Thyroid gland (tissue), 4 donors: ENCODE measurements at places on chromosomes 5 and 9. TPM values are rescaled to one million over a fixed set of nuclear protein-coding genes. Genes with fewer than 3 reads are reported as not detected.

GRCh38 chr9:17802249-17802857, 223.5 kb downstream of the SH3GL2 start:
- no peaks in the 10 kb centered on the region for H3K27me3 ChIP-seq
- no peaks in the 10 kb centered on the region for H3K4me1 ChIP-seq
- no peaks in the 10 kb centered on the region for H3K36me3 ChIP-seq
- no peak overlapping the region for H3K27ac ChIP-seq
- no peak overlapping the region for H3K4me3 ChIP-seq

DNA sequence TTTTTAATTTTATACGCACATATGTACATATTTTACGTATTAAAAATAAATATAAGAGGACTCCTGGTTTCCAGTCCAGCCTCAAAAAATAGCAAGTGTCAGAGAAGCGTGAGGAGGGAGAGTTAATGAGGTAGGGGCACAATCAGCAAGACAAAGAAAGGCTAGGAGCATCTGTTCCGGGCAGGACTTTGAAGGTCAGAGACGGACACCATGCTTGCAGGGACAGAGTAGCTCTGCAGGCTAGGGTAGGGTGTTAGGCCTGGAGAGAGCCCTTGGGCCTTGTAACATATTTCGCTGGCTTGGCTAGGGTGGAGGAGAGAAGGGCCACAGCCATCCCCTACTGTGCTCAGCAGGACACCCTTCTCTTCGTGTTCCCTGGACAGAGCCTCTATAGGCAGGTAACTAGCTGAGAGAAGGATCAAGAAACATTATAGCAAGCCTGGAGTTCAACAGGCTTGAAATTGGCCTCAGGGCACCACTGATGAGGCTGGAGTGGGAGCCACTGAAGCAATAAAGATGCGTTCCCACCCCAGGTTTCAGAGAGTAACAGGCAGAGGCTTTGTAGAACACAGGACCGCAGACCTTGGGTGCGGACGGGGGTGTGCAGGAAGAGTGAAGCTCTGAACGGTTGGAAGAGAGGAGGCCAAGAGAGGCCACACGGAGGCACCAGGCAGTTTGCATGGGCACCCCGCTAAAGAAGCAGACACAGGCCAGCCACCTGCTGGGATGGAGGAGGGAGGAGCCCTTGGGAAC, 9.7 kb upstream of the IPPK start:
- H3K4me1 ChIP-seq, result no peaks in the 10 kb centered on the region
- no peak overlapping the region for H3K27ac ChIP-seq
- no peak for DNase-seq
- no peak overlapping the region for H3K4me3 ChIP-seq
- H3K36me3 ChIP-seq, result no peaks in the 10 kb centered on the region

DNA sequence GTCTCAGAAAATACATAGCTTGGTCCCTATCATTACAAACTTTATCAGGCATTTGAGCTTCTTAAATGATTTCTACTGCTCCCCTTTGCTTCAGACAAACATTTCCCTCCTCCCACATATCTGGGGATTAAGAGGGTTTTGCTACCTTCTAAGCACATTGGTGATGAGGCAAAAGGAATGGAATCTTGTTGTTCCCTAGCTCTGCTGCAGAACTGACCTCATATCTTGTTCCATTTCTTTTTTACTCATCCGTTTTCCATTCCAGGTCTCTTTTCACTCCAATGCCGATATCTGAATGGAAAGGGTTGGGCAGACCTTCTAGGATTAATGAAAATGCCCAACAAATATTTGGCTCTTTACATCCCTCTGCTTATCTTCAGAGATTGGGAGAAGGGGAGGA, 444.6 kb downstream of the ZNF608 start:
- H3K36me3 ChIP-seq, result no peaks in the 10 kb centered on the region
- DNase-seq, result no peak
- H3K27ac ChIP-seq, result no peak overlapping the region
- H3K4me1 ChIP-seq, result no peaks in the 10 kb centered on the region

DNA sequence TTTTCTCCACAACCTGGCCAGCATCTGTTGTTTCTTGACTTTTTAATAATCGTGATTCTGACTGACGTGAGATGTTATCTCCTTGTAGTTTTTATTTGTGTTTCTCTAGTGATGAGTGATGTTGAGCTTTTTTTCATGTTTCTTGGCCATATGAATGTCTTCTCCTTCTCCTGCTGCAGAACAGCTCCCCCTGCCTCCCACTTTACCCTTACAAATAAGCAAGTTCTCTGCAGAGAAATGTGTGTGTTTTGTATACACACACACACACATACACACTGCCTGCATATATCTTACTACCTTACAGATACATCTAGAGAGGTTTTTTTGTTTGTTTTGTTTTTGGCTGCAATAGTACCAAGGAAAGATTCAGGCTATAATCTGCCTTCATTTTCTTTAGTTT, 88.7 kb upstream of the PHF24 start:
- H3K27ac ChIP-seq, result no peak overlapping the region
- no peaks in the 10 kb centered on the region for H3K4me1 ChIP-seq
- no peak overlapping the region for H3K4me3 ChIP-seq
- DNase-seq, result no peak
- no peaks in the 10 kb centered on the region for H3K36me3 ChIP-seq

DNA sequence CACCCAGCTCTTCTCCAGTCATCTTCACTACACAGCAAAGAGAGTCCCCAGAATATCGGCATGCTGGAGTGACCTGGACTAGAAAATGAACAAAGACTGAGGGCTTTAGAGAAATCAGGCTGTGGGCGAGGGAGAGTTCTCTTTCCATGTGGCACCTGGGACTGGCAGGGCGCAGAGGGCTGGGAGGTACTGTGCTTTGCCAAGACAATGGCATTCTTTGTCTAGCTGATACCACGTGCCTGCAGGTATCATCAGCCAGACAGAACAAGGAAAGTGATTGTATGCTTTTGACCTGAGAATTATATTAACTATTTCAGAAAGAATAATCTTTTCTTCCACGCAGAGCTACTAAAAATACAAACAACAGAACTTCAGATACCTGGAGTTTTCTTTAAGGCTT, 30.5 kb downstream of the DDX31 start:
- DNase-seq, result no peak
- no peak overlapping the region for H3K4me3 ChIP-seq
- no peaks in the 10 kb centered on the region for H3K4me1 ChIP-seq
- H3K27ac ChIP-seq, result no peak overlapping the region
- no peaks in the 10 kb centered on the region for H3K27me3 ChIP-seq

GRCh38 chr5:174078416-174078815, 32.9 kb downstream of the NSG2 start:
- H3K27ac ChIP-seq, result no peak overlapping the region
- H3K4me1 ChIP-seq, result no peaks in the 10 kb centered on the region
- no peaks in the 10 kb centered on the region for H3K36me3 ChIP-seq
- H3K27me3 ChIP-seq, result no peaks in the 10 kb centered on the region
- DNase-seq, result no peak

The TMEM174 gene
- 0.22 TPM for total RNA-seq

- H3K27ac ChIP-seq, result no peak overlapping the region
- H3K36me3 ChIP-seq, result no peaks in the 10 kb centered on the region
- H3K27me3 ChIP-seq, result no peaks in the 10 kb centered on the region
- no peaks in the 10 kb centered on the region for H3K4me1 ChIP-seq
- DNase-seq, result peak; percentile 13
- H3K4me3 ChIP-seq, result no peak overlapping the region
Measured at GRCh38 chr9:76756268-76756640, 8.0 kb upstream of the PCA3 start.

The PCDHB10 gene
- 2.2 TPM for total RNA-seq

GRCh38 chr5:82358457-82358856, 80.3 kb upstream of the RPS23 start:
- no peaks in the 10 kb centered on the region for H3K27me3 ChIP-seq
- no peaks in the 10 kb centered on the region for H3K36me3 ChIP-seq
- no peak overlapping the region for H3K4me3 ChIP-seq
- no peak for DNase-seq
- H3K4me1 ChIP-seq, result no peaks in the 10 kb centered on the region
- no peak overlapping the region for H3K27ac ChIP-seq

The UNC13B gene
- total RNA-seq, result 38.3 TPM

The IL31RA gene
- total RNA-seq, result not detected

GRCh38 chr5:54234304-54234933, 76.0 kb downstream of the ARL15 start:
- peaks cover 4% of the 10 kb centered on the region for H3K4me1 ChIP-seq

The TAF11L10 gene
- not detected for total RNA-seq

- H3K27me3 ChIP-seq, result no peaks in the 10 kb centered on the region
- no peak overlapping the region for H3K27ac ChIP-seq
- no peak for DNase-seq
- no peak overlapping the region for H3K4me3 ChIP-seq
- H3K36me3 ChIP-seq, result no peaks in the 10 kb centered on the region
Measured at GRCh38 chr5:135594416-135594960, 15.7 kb upstream of the CXCL14 start.

The DAPK1 gene
- total RNA-seq, result 36.5 TPM

- H3K4me1 ChIP-seq, result peaks cover 16% of the 10 kb centered on the region
- H3K27me3 ChIP-seq, result no peaks in the 10 kb centered on the region
- H3K27ac ChIP-seq, result no peak overlapping the region
- H3K4me3 ChIP-seq, result no peak overlapping the region
- H3K36me3 ChIP-seq, result no peaks in the 10 kb centered on the region
Measured at GRCh38 chr9:70069704-70070103, 26.1 kb downstream of the MAMDC2 start.

The OR13C8 gene
- not detected for total RNA-seq

DNA sequence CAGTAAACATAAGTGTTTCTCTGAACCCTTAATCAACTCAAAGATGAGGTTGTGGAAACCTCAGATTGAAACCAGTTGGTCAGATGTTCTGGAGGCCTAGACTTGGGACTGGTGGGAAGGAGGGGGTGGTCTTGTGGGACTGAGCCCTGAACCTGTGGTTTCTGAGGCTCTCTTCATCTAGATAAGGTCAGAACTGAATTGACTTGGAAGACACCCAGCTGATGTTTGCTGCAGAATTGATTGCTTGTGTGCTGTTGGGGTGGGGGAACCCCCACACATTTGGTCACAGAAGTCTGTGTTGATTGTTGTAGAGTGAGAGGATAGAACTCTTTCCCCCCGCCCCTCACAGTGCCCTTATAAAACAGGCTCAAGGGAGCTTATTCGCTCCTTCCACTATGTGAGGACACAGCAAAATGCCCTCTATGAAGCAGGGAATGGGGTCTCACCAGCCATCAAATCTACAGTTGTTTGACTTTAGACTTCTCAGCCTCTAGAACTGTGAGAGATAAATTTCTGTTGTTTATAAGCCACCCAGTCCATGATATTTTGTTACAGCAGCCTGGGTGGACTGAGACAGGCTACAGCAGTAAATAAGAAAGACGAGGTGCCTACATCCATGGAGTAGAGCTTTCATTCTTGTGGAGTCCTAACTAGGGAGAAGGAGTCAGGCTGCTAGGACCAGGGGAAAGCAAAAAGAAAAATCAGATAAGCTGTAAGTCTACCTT, 25.7 kb upstream of the UGCG start:
- no peaks in the 10 kb centered on the region for H3K27me3 ChIP-seq
- H3K27ac ChIP-seq, result no peak overlapping the region
- H3K4me1 ChIP-seq, result no peaks in the 10 kb centered on the region
- no peak overlapping the region for H3K4me3 ChIP-seq

GRCh38 chr9:10144355-10144754, 468.4 kb downstream of the PTPRD start:
- no peaks in the 10 kb centered on the region for H3K4me1 ChIP-seq
- H3K27me3 ChIP-seq, result no peaks in the 10 kb centered on the region
- no peaks in the 10 kb centered on the region for H3K36me3 ChIP-seq
- no peak overlapping the region for H3K27ac ChIP-seq
- H3K4me3 ChIP-seq, result no peak overlapping the region

The SPAAR gene
- 8.1 TPM for total RNA-seq

DNA sequence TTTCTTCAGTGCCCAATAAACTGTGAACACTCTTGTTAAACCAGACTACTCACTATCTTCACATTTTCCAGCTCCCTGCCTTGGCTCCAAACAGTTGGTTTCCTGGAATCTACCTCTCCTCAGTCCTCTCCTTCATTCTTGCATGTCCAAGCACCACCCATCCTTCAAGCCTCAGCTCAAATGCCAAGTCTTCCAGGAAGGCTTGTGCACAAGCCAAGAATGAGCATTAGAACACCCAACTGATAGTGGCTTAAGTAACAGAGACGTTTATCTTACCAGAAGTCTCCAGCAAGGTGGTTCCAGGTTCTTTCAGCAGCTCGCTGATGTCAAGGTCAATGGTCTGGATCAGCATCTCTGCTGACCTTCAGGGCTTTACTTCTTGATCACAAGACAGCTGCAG, 60.1 kb downstream of the PTPDC1 start:
- H3K27ac ChIP-seq, result peak overlapping the region; percentile 82
- no peak overlapping the region for H3K4me3 ChIP-seq
- no peaks in the 10 kb centered on the region for H3K27me3 ChIP-seq
- DNase-seq, result peak; percentile 84

DNA sequence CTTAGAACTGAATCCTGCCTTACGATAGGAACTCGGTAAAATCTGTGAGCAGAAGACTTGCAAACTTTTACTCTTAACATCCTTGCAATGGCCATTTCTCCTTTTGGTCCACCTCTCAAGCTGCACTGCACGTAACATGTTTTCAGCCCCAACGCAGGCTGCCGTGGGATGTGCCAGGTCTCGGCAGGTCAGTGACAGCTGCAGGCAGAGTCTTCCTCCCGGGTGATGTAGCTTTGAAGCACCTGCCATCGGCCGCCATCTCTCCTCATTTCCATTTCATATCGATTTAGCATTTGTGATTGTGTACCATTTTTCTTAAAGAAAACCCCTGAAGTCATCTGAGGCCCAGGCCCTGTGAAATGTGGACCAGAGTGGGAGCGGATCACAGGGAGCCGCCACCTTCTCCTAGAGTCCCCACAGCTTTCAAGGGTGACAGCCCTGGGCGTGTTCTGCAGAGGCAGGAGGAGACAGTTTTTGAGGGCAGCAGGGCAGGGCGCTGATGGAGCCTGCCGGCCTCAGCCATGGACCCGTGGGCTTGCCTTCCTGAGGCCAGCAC, 25.8 kb upstream of the LPCAT1 start:
- no peaks in the 10 kb centered on the region for H3K4me1 ChIP-seq
- H3K4me3 ChIP-seq, result no peak overlapping the region
- no peaks in the 10 kb centered on the region for H3K36me3 ChIP-seq
- H3K27me3 ChIP-seq, result no peaks in the 10 kb centered on the region
- DNase-seq, result no peak
- H3K27ac ChIP-seq, result no peak overlapping the region

The SPAG8 gene
- total RNA-seq, result 6.5 TPM

The GABRB2 gene
- total RNA-seq, result 0.68 TPM

DNA sequence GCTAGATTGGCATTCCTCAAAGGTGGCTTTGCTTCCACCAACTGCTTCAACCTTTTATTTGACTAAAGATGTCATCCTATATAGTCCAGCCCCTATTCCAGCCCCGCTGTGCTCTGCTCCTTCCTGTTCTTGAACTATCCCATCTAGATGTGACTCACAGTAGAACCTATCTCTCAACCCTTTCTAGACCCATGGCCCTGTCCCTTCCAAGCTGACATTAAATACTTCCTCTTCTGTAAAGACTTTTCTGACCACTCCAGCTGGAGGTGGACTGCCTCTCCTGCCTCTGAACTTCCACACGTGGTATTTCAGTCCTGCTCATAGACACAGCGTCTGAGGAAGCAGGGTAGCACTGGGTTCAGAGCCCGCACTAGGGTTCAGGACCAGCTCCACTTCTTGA, 32.4 kb downstream of the OSTF1 start:
- H3K4me3 ChIP-seq, result no peak overlapping the region
- no peaks in the 10 kb centered on the region for H3K4me1 ChIP-seq
- H3K36me3 ChIP-seq, result no peaks in the 10 kb centered on the region
- no peak for DNase-seq
- H3K27me3 ChIP-seq, result no peaks in the 10 kb centered on the region
